Small intestine (tissue), 16 donors: ENCODE measurements at places on chromosomes 5 and 9. TPM values are rescaled to one million over a fixed set of nuclear protein-coding genes. Genes with fewer than 3 reads are reported as not detected.
A peak's percentile ranks its signal among the peaks of the same experiment; 100 is the strongest.

DNA sequence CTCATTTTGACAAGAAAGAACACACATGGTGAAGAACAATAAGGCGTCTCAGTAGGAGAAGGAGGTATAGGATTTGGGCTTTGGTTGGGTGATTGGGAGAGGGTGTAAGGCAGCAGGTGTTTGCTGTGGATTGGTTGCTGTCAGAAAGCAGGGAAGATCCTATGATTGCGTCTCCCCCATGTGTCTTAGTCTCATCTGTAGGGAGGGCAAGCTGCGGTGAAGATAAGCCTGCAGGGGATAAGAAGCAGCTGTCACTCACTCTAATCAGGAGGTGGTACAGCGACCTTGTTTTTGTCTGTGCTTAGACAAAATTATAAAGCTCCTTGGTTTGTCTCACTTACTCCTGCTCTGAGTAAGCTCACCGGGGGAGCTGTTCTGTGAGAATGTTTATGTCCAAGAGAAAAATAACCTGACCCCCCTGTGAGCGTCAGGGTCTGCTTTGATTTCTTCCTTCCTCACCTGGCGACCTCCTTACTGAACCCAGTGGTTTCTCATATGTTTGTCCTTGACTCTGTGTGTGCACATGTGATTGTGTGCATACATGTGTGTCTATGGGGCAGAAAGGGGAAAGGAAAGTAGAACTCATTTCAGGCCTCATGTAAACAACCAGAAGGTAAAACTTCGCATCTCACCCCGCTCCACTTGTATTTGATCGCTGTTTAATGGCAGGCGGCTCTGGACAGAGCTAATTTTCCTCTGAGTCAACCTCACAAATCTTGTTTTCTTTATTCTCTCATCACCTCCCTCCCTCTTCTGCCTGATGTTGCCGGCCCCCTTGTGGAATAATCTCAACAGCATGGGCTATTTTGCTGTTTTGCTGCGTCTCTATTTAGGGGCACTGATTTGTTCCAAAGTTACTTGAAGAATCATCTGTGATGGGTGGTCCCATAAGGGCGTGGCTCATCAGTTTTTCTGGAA lies 105.6 kb downstream of the TENT4A start:
- H3K4me3 ChIP-seq = no peak overlapping the region
- no peak for DNase-seq
- no peak overlapping the region for H3K27ac ChIP-seq
- no peaks in the 10 kb centered on the region for H3K4me1 ChIP-seq
- no peaks in the 10 kb centered on the region for H3K36me3 ChIP-seq

DNA sequence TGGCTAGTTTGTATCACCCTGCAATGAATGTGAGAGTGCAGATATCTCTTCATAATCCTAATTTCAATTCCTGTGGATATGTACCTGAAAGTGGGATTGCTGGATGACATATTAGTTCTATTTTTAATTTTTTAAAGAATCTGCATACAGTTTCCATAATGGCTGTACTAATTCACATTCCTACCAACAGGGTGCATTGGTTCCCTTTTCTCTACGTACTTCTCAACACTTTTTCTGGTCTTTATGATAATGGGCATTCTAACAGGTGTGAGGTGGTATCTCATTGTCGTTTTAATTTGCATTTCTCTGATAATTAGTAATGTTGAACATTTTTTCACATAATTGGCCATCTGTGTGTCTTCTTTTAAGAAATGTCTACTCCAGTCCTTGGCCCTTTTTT lies 927.5 kb downstream of the DTWD2 start:
- DNase-seq = no peak
- H3K4me3 ChIP-seq = no peak overlapping the region
- no peaks in the 10 kb centered on the region for H3K27me3 ChIP-seq
- H3K27ac ChIP-seq = no peak overlapping the region
- no peaks in the 10 kb centered on the region for H3K4me1 ChIP-seq

DNA sequence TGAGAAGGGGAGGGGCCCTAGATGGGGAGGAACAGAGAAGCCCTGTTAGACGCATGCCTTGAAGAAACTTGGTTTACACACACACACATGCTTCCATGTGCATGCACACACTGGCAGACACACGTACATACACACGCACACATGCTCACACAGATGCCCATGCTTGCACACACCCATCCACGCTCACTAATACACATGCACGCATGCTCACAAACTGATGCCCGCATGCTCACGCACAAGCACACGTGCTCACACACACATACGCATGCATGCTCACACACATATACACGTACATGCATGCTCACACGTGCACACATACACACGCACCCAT lies 32.1 kb upstream of the EGFL7 start:
- no peaks in the 10 kb centered on the region for H3K36me3 ChIP-seq
- no peak for DNase-seq
- peaks cover 28% of the 10 kb centered on the region for H3K4me1 ChIP-seq
- H3K27me3 ChIP-seq = no peaks in the 10 kb centered on the region
- no peak overlapping the region for H3K4me3 ChIP-seq

DNA sequence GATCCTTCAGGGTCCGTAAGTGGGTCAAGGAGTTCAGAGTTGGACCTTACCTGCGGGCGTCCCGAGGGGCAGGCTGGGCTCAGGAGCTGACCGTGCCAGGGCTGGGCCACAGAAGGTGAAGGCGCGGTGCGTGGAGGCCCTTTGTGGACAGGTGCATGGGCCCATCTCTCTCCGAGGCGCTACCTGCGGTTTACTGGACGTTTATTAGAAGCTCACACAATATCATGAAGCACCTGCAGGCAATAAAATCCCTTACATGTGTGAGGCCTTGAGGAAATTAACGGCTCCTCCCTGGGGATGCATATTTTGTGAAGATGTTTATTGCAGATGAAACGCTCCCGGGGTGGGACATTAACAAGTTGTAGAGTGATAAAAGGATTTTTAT lies 79.8 kb upstream of the LMX1B start:
- no peaks in the 10 kb centered on the region for H3K27me3 ChIP-seq
- no peak overlapping the region for H3K4me3 ChIP-seq
- no peaks in the 10 kb centered on the region for H3K4me1 ChIP-seq
- no peak for DNase-seq

DNA sequence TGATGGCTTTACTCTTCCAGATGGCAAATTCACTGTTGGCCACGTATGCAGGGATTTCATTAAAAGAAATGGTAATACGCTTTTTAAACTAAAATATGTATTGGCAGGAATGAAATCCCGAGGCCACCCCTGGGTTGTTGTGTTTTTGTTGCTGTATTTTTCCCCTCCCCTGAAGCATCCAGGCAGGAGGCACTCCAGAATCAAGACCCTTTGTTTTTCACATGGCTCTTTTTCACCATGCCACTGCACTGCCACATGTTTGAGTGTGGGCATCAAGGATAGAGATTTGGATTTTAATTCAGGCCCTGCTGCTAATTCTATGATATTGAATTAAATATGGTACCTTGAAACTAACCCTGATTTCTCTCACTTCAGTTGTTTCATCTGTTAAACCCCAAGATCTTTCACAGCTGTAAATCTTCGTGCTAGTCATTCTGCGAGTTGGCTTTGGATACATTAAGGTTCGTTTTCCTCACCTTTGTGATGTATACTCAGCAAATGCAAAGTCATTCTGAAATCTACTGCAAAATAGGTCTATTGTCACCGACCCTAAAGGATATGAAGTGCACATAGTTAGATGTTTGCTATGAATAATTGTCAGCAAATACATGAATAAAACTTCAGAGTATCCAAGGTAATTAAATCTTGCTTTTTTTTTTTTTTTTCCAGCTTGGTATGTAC lies 533.4 kb downstream of the PTPRD start:
- no peaks in the 10 kb centered on the region for H3K27me3 ChIP-seq
- no peaks in the 10 kb centered on the region for H3K4me1 ChIP-seq

DNA sequence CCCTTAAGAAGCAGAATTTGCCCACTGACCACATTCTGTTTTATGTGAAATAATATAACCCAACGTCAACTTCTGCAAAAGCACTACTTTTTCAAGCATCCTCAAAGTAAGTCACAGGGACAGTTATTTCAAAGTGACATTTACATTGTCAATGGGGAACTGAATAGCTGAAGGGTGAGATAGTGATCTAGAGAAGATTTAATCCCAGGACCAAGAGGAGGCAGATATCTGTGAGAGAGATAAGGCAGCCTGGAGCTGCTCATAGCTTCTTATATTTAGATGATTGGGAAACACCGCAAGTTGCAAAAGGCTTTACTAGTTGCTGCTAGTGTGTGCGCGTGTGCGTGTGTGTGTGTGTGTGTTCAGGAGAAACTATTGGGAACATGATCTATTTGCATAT lies 210.4 kb upstream of the RFX3 start:
- no peak overlapping the region for H3K27ac ChIP-seq
- no peak overlapping the region for H3K4me3 ChIP-seq
- H3K36me3 ChIP-seq = no peaks in the 10 kb centered on the region
- H3K4me1 ChIP-seq = no peaks in the 10 kb centered on the region
- no peaks in the 10 kb centered on the region for H3K27me3 ChIP-seq

DNA sequence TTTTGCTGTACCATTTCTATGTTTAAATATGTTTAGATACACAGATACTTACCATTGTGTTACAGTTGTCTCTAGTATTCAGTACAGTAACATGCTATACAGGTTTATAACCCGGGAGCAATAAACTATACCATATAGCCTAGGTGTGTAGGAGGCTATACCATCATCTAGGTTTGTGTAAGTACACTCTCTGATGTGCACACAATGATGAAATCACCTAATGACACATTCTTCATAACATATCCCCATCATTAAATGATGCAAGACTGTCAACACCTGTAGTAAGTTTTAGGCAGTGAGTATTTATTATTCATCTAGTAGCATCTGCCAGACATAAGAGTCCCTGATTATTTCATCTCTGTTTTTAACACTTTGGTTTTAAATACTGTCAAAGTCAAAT lies 7.3 kb upstream of the DHFR start:
- DNase-seq = no peak
- H3K4me3 ChIP-seq = no peak overlapping the region
- no peak overlapping the region for H3K27ac ChIP-seq
- no peaks in the 10 kb centered on the region for H3K4me1 ChIP-seq
- no peaks in the 10 kb centered on the region for H3K27me3 ChIP-seq
- peaks cover 35% of the 10 kb centered on the region for H3K36me3 ChIP-seq

DNA sequence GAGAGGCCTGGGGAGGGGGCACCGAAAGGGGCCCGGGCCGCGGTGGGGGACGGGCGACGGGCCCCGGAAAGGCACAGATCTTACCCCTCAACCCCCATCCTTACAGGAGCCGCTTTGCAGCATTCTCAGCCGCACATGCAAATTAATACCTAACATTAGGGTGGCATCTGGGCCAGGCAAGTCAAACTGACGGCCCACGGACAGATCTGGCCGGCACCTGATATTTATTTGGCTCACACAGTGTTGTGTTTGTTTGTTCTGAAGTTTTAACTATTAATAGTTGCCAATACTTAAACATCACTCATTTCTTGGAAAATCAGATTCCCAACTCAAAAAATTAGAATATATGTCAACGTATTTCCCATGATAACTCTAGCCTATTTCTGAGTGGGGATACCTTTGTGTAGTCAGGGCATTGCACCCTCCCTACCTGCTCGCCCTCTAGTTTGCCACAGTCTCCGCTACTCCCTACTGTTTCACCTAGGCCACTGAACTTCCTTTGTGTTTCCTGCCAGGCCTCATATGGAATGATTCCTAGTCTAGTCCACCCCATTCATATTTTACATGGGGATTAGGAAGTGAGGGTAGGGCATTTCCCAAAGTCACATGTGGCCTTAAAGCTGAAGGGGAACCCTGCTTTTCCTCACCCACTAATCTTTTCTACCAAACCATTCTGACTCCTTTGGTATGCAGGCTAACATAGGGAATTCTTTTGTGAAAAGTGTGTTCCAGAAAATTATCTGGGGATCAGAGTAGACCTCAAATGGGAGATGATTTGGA lies 71.9 kb upstream of the LARP1 start:
- no peaks in the 10 kb centered on the region for H3K27me3 ChIP-seq
- peaks cover 6% of the 10 kb centered on the region for H3K4me1 ChIP-seq
- DNase-seq = peak; percentile 13

DNA sequence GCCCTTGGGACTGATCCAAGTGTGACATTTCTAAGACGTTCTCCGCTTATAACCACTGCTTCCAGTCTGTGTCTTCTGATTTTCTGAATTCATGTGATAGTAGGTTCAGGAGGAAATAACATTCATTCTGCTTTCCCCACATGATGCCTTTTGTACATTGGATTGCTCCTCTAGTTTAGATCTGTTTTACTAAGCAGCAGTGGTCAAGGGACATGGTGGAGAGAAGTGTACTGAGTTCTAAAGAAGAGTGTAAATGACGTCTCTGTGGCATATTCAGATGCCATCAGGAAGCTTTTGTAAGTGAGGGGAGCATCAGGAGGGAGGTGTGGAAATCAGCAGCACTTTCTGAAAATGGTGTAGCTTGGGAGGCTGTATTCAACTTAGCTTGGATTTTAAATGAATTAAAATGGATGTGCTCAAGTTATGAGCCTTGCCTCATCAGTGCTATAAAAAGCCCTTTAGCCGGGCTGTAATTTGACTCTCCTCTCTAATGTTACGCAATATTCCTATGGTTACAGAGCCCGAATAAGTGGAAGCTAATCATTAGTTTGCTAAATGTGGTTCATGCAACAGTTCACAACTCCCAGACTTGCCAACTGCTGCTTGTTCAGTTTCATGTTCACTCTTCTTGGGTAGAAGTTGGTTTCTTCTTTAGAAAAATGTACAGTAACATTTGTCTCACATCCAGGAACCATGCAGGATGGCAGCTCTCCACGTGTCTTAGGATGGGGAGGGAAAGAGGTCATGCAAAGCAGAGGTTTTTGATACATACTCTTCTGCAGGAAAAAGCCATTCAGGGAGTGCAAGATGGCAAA lies 281.3 kb downstream of the ARHGAP26 start:
- no peaks in the 10 kb centered on the region for H3K4me1 ChIP-seq
- no peaks in the 10 kb centered on the region for H3K27me3 ChIP-seq
- no peak overlapping the region for H3K4me3 ChIP-seq
- peak; percentile 75 for DNase-seq

DNA sequence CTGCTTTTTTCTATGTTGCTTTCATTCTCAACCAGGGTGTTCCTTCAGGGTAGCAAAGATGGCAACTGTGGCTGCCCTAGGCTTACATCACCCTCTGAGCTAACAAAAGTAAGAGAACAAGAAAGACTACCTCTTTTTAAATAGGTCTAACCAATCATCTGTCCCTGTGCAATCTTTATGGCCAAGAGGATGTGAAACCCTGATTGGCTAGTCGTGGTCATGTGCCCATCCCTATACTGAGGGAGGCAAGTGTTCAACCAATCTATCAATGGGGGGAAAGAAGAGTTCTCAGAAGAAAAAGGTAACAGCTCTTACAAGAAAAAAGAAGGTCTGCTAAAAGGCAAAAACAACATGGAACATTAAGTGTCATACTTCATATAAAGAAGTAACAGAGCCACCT lies 11.7 kb upstream of the SNCAIP start:
- no peaks in the 10 kb centered on the region for H3K4me1 ChIP-seq
- no peak overlapping the region for H3K4me3 ChIP-seq
- H3K36me3 ChIP-seq = no peaks in the 10 kb centered on the region
- no peak overlapping the region for H3K27ac ChIP-seq
- no peaks in the 10 kb centered on the region for H3K27me3 ChIP-seq

GRCh38 chr5:34832568-34832967 lies 6.4 kb upstream of the TTC23L start:
- peaks cover 12% of the 10 kb centered on the region for H3K36me3 ChIP-seq
- H3K4me1 ChIP-seq = no peaks in the 10 kb centered on the region
- no peaks in the 10 kb centered on the region for H3K27me3 ChIP-seq
- no peak overlapping the region for H3K4me3 ChIP-seq
- H3K27ac ChIP-seq = no peak overlapping the region
- no peak for DNase-seq

- H3K27me3 ChIP-seq = peaks cover 2% of the 10 kb centered on the region
- no peak overlapping the region for H3K27ac ChIP-seq
- H3K36me3 ChIP-seq = no peaks in the 10 kb centered on the region
- DNase-seq = no peak
- H3K4me1 ChIP-seq = no peaks in the 10 kb centered on the region
These were observed 138.0 kb upstream of the IRX4 start for GRCh38 chr5:2020730-2021129.

LCNL1 gene
- polyA plus RNA-seq = 0.16 TPM

GPR21 gene
- not detected for polyA plus RNA-seq

NMUR2 gene
- not detected for polyA plus RNA-seq

ZFP2 gene
- 0.27 TPM for polyA plus RNA-seq

SOWAHA gene
- 75.4 TPM for polyA plus RNA-seq

SPINK7 gene
- 0.32 TPM for polyA plus RNA-seq
